Stimulated activated CD4-positive, alpha-beta T cell treated with anti-CD3 and anti-CD28 coated beads, Interleukin-1b, Interleukin-23, amount 100 ng/mL, for 1 hour (primary cell): ENCODE measurements at places on chromosomes 2 and 18.

GRCh38 chr2:239947729-239948045 lies 77.5 kb downstream of the NDUFA10 start:
- DNase-seq, result no peak

DNA sequence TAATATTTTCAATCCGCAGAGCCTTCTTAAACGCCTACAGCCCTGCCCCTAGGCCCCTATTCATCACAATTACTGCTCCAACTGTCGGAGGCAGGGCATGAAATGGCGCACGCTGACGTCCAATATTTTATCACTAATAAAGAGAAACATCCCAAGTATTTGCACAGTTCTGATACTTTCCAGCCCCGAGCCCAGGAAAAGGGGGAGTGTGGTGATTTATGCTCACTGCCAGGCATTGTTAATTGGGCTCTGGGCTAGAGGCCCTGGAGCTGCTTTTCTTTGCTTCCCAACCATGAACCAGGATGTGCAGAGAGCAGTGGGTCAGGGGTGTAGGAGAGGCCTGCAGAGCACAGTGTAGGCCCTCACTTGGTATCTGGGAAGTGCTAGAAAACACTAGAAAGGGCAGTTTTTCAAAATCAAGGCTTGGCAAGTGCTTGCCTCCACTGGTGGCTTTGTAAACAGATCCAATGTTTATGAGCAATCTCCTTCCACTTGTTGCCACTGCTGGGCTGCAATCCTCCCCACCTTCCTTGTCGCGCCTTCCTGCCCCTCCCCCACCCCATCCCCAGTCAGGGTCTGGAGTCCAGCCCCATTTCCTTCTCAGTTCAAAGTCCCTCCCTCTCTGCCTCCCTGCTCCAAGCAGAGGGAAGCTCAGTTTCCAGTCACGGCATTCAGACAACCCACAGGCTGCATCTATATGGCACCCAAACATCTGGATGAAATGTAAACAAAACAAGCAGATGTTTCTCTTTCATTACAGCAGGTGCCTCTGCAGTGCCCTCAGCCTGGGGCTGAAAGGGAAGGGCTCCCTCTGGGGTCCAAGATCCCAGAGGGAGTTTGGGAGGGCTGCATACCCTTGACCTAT lies 83.9 kb upstream of the PKDCC start:
- no peak for DNase-seq

DNA sequence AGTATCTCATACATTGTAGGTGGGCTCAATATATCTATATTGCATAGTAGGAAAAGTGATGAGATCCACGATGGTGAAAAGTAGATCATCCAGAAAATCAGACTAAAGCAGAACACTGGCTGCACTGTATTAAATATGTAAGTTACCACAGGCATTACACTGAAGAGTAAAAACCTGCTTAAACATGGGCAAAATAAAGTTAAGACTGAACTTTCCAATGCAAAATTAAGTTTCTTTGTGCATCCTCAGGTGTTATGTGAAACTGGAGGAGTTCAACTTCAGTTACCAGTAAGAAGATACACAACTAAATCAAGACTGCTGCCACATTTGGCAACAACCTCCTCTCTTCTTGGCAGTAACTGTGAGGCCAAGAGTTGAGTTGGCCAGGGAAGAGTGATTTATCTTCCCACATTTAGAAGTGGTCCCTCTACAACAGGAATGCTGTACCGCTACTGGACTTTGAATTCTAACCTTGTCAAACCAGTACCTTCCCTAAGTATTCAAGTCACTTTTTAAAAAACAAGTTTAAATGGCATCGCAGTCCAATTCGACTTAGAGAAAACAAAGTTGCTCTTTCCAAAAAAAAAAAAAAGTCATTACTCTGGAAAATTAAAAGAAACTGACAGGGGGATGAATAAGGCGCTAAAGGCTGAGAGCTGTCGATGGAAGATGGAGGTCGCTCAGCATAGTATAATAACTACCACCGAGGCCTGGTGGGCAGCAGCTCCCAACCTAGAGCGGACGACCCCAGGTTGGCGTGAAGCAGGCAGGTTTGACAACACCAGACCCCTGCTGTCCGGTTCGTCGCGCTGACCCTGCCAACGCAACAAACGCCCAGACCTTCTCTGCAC lies 1.1 kb downstream of the MAP4K3 start:
- no peak for DNase-seq

DNA sequence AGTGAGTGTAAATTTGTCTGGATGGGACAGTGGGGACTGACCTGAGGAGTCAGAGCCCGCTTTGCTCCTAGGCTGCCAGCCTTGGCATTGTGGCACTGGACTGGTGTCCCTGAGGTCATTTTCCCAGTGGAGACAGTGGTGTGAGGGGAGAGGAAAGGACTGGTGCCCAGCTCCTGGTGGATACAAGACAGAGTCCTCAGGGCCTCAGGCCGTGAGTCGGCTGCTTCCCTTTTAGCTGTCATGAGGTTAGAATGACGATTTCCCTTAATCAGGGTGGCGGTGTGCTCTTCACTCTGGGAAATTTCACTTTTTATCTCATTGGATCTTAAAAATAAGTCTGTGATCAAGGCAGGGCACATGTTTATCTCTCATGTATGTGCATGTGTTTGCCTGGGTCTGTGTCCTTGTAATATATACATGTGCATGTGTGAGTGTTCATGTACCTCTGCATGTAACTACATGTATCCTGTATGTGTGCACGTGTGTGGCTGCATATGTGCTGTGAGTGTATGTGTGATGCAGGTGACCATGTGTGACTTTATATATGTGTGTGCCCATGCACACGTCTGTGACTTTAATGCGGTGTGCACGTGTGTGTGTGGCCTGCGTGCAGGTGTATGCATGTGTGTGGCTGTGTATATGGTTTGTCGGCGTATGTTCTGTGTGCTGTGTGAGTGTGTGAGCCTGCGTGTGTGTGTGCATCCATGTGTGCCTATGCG lies 55.7 kb downstream of the GLI2 start:
- no peak for DNase-seq

- no peak for DNase-seq
Measured at GRCh38 chr2:237694415-237695194, 67.2 kb downstream of the LRRFIP1 start.
